ENCODE measurements at places on chromosomes 13 and 19. TPM values are rescaled to one million over a fixed set of nuclear protein-coding genes. Genes with fewer than 3 reads are reported as not detected.

- DNase-seq, result no peak
Observed at GRCh38 chr19:51803967-51804366, 9.0 kb downstream of the FPR3 start.

DNA sequence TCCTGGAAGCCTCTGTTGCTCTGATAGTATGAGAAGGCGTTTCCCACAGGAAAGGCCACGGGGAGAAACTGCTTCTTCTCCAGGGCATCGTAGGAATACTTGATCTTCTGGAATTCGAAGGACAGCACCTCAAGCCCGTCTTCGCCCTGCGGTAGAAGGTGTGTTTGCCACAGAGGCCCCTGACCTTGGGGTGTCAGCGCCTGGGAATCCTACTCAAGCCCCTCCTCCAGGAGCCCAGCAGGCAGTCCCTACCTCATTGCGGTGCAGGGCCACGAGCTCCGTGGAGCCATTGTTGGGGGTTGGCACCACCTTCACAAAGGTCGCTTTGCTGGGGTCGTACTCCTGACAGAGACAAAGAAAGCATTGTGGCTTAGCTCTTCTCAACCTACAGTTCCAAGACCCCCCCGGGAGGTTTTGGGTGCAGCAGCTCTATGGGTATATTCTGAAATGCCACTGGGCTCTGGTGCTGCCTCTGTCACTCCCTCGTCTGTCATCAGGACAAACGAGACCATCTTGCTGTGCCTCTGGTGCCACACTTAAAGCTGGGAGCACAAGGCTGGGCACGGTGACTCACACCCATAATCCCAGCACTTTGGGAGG lies 3.7 kb downstream of the ATP13A1 start:
- DNase-seq, result no peak

GRCh38 chr19:39046037-39046821 lies 13.9 kb upstream of the FBXO27 start:
- DNase-seq, result no peak

DNA sequence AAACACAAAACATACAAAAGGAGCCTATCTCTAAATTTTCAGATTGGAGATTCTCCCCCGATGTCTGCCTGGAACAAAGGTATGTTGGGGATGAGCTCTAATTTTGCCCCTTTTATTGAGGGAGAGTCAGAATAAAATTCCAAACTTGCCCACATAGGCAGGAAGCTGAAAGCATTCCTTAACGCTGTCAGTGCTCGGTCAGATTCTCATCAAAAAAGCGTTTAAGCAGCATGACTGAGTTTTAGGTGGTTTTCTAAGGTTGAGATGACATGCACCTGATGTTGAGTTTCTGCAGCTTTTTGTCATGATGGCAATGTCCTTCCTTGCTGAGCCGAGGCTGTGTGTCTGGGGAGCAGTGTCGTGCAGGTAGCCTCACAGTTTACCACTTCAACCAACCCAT lies 48.4 kb upstream of the MEDAG start:
- DNase-seq, result no peak

DNA sequence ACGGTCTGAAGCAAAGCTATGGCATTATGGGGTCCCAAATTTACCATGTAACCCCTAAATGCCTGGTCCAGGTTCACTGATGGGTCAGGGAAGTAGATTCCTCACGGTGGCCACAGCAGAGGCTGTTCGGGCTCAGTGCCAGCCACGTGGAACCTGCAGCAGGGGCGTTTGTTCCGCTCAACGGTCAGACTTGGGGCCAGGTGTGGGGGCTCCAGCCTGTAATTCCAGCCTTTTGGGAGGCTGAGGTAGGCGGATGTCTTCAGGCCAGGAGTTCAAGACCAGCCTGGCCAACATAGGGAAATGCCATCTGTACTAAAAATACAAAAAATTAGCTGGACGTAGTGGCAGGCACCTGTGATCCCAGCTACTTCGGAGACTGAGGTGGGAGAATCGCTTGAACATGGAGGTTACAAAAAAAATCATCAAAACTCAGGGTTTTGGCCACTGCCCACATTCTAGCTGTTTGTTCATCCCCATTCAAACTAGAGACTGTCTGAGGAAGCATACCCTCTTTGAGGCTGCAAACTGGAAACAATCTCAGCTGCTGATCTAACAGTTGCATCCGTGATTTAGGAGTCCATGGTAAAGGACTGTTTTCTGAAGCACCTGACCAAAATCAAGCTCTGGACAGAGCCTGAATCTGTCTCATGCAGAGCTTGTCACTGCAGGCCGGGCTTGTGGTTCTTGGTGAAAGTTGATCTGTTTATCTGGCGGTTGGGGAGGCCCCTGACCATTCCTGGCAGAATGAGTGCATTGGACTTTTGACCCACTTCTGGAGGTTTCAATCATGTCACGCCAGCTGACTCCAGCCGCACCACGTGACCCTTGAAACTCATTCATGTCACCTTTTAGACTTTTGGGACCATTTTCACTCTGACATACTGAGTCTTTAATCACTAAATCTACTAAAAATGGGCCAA lies 30.2 kb upstream of the ZNF331 start:
- no peak for DNase-seq

- DNase-seq, result no peak
Observed at GRCh38 chr13:110888390-110888789, 26.5 kb downstream of the ANKRD10 start.

DNA sequence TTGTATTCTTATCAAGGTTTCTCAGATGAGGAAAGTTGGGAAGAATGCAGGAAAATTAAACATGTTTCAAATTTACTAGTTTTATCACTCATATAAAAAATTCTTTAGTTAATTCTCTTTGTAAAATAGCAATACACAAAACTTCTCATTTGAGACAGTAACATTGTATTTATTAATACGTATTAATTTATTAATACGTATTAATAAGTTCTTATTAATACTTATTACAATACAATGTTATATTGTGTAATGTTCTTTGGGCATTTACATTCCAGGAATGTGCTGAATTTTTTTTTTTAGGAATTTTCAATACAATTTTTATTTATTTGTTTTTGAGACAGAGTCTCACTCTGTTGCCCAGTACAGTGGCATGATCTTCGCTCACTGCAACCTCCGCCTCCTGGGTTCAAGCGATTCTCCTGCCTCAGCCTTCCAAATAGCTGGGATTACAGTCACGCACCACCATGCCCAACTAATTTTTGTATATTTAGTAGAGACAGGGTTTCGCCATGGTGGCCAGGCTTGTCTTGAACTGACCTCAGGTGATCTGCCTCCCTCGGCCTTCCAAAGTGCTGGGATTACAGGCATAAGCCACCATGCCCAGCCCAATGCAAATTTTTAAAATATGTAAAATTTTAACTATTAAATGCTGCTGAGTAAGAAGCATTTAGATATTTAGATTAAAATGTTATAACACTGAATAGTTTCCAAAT lies 31.6 kb downstream of the MBNL2 start:
- DNase-seq, result no peak

- DNase-seq, result no peak
Observed at GRCh38 chr19:13981021-13981420, 25.1 kb downstream of the RFX1 start.

GRCh38 chr13:46152627-46153328 lies 29.2 kb downstream of the LCP1 start:
- DNase-seq, result no peak

- DNase-seq, result no peak
Observed at GRCh38 chr13:73167028-73167820, 108.4 kb downstream of the KLF5 start.

- no peak for DNase-seq
Observed at GRCh38 chr13:43484432-43485225, 302.1 kb downstream of the ENOX1 start.

- no peak for DNase-seq
Observed at GRCh38 chr19:41923045-41923788, 5.0 kb downstream of the ERFL start.

DNA sequence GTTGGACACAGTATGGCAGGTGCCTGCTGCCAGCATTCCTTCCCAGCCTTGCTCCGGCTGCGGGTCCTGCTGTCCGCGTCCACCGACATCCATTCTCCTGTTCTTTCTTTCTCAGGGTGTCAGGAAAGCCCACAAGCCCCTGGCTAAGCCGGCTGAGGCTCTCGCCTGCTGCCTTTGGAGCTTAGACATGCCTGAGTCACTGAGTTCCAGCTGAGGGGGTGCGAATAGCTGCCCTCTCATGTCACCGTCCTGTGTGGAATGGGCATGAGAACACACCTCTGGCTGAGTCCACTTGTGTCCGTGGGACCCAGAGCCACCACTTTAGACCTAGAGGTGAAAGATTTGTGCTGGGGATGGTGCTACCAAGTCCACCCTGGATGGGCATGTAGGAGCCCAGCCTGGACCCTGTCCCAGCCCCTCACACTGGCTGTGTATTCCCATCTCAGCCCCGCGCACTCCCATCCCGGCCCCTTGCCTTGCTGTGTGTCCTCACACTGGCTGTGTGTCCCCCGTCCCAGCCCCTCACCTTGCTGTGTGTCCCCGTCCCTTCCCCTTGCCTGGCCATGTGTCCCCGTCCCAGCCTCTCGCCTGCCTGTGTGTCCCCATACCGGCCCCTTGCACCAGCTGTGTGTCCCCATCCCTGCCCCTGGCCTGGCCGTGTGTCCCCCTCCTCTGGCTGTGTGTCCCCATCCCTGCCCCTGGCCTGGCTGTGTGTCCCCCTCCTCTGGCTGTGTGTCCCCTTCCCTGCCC lies 24.6 kb upstream of the IRS2 start:
- no peak for DNase-seq

- no peak for DNase-seq
Observed at GRCh38 chr13:63855457-63856118, 2439.9 kb upstream of the PCDH20 start.

- no peak for DNase-seq
Observed at GRCh38 chr13:111904166-111904565, 162.8 kb upstream of the SOX1 start.

DNA sequence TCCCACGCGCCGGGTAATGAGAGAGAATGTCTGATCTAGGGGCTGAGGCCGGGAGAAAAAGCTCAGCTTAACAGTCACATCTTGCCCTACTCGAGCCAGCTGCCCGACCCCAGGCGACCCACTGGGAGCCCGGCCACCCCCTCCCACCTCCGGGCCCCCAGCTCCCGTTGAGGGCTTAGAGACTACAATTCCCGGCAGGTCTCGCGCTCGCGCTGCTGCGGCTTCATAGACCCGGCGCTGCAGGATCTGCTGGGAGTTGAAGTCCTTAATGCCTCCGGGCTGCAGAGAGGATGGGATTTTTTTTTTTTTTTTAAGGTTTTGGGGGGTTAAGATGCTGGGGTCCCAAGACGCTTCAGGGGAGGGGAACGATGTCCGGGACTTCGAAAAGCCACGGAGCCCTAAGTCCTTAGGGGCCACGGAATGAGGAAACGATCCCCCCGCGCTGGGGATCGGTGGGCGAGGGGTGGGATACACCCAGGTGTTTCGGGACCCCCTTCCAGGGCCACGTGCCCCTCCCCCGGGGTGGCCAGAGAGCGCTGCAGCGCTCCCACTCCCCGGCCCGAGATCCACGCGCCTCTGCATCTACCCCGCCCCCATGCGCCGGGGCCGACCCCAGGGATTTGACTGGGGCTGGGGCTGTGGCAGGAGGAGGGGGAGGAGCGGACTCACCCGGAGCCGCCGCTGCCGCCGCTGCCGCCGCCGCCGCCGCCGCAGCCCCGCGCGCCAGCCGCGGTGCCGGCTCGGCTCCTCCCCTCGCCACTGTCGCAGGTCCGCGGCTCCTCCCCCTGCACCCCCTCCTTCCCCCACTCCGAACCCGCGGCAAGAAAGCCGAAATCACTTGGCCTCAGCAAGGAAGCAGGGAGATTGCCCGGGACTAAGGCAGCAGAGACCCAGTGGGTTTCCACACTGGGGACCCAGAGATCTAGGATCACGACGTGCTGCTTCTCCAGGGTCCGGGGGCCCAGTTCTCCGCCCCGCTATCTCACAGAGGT lies at the start of gene SYT3:
SYT3 (minus strand) TSS at position 761 of the 992 bp plus-strand sequence. CDS start 2,470 bp downstream, outside the sequence.
- no peak for DNase-seq

GRCh38 chr13:113032291-113032690 lies 63.3 kb downstream of the MCF2L start:
- no peak for DNase-seq

DNA sequence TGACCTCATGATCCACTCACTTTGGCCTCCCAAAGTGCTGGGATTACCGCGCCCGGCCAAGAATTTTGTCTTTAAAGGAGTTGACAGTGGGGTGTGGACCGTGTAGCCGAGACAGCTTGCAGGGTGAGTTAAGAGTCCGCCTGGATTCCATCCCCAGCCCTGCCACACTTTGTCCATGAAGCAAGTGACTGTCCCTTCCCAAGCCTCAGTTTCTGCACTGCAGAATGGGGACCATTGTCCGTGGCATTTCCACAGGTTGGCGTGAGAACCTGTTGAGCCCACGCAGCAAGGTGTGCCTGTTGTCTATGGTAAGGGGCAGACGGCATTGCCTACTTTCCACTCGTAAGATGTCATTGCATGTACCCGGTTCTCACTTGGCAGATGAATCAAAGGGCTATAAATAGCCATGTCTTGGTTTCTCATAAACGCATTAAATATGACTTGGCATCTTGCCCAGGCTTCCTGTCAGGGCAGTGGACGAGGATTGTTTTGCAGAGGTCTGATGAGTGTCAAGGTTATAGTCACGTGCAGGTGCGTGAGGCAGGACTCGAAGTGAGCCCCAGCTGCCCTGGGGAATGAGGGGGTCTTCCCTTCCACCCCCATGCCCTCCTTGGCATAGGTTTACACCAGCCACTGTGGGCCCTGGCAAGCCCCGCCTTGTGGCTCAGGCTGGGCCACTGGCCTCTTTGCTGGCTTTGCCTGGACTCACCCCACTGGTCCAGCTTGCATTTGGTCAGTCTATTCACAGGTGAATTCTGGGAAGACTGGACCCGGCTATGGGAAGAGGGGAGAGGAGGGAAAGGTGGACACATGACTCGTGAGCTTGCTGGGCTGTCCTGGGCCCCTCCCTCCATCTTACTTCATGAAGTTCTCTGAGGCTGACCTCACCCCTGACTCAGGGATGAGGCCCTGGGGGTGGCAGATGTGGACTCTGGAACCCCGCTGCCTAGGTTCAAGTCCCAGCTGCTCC lies 14.6 kb downstream of the FAM187B start:
- no peak for DNase-seq

DNA sequence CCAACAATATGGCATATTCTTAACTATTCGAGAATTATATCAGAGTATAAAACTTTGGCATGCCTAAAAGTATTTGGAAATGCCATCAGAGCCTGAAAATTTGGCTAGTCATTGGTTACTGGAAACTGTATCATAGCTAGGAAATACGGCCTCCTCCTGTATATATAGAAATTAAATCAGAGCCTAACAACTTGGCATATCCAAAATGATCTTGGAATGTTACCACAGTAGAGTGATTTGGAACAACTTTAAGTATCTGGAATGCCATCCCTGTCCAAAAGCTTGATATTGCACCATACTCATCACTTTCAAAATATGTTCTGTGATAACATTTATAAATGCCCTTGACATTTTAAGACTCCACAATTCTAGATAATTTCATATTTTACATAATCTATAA lies 335.8 kb downstream of the SLITRK1 start:
- no peak for DNase-seq

- no peak for DNase-seq
Observed at GRCh38 chr13:22455036-22455435, 725.7 kb upstream of the SGCG start.

The BIVM gene
- 13.6 TPM for total RNA-seq

The MUC16 gene
- under 0.01 TPM for total RNA-seq

The CDKN2D gene
- total RNA-seq, result 2.7 TPM

The C19orf67 gene
- 0.25 TPM for total RNA-seq

The METTL21C gene
- total RNA-seq, result 0.09 TPM

The CACNG7 gene
- total RNA-seq, result not detected

The LILRB5 gene
- total RNA-seq, result 5.4 TPM

The SCEL gene
- total RNA-seq, result not detected

The PNMA8A gene
- 0.17 TPM for total RNA-seq

The NDUFA7 gene
- total RNA-seq, result 19.6 TPM

The KCNRG gene
- total RNA-seq, result 1.9 TPM

The PSG11 gene
- not detected for total RNA-seq

The ZNF524 gene
- total RNA-seq, result 8.8 TPM

The SYNGR4 gene
- total RNA-seq, result not detected

The CYP2A6 gene
- 56.1 TPM for total RNA-seq

The RGCC gene
- 0.59 TPM for total RNA-seq

The CDX2 gene
- not detected for total RNA-seq
